ENCODE measurements at places on chromosomes 3 and 15. TPM values are rescaled to one million over a fixed set of nuclear protein-coding genes. Genes with fewer than 3 reads are reported as not detected.

- DNase-seq: no peak
Measured at GRCh38 chr15:65766422-65767263, 25.4 kb downstream of the DENND4A start.

- no peak for DNase-seq
Measured at GRCh38 chr3:46187341-46187700, 20.8 kb downstream of the CCR1 start.

DNA sequence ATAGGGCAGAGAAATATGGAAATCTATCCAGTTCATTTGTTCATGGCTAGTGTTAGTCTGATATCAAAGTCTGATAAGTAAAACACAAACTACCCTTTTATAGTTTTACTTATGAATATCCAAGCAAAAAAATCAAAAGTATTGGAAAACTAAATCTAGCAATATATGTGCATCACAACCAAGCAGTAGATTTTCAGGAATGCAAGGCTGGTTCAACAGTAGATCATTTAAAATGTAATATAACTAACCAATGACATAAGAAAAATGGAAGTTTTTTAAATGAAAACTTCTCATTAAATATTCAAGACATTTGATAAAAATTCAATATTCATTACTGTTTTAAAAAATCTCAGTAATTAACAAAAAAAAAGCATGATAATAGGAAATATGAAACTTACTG, 12.8 kb upstream of the AQP9 start:
- no peak for DNase-seq

- no peak for DNase-seq
Measured at GRCh38 chr15:39623529-39623931, 42.7 kb downstream of the THBS1 start.

CACNA2D3 gene
- 4.0 TPM for total RNA-seq

SPATA16 gene
- total RNA-seq: 0.44 TPM

CTDSPL gene
- total RNA-seq: 41.2 TPM
